ENCODE measurements at places on chromosomes 1 and 21. TPM values are rescaled to one million over a fixed set of nuclear protein-coding genes. Genes with fewer than 3 reads are reported as not detected.

DNA sequence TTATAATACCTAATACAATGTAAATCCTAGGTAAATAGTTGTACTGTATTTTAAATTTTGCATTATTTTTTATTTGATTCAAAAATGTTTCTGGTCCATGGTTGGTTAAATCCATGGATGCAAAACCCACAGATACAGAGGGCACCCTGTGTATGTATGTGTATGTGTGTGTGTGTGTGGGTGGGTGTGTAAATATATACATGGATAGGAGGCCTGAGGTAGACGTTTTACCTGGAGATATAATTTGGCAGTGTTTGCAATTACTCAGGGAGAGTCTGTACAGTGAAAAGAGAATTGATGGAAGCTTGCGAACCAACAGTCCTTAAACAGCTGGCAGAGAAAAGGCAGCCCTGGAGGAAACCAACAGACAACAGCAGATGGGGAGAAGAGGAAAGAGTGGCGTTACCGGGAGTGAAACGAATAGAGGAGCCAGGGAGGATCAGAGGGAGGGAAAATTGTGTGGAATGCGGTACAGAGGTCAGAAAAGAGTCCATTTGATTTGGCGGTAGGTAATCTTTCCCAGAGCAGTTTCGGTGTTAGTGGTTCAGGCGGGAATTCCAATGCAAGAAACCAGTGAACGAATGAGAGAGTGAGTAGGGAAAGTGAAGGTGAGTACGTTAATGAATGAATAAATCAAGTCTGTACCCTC is 47.9 kb upstream of the NBL1 start:
- peaks cover 13% of the 10 kb centered on the region for H3K4me1 ChIP-seq
- H3K27ac ChIP-seq, result peak overlapping the region; percentile 97
- no peak for DNase-seq
- H3K27me3 ChIP-seq, result no peaks in the 10 kb centered on the region
- H3K4me3 ChIP-seq, result peak overlapping the region; percentile 98
- peaks cover 5% of the 10 kb centered on the region for H3K36me3 ChIP-seq

DNA sequence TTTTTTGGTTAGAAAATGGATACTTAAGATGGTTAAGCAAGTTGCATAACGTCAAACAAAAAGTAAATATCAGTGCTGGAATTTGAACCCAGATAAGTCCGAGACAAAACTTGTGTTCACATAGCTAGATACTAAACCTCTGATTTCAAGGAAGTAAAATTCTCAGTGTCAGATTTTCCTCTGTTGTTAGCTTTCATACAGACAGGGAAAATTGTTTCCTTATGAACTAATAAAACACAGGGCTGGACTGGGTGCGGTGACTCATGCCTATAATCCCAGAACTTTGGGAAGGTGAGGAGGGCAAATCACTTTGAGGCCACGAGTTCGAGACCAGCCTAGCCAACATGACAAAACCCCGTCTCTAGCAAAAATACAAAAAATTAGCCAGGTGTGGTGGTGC is 51.3 kb downstream of the PCNX2 start:
- DNase-seq, result no peak
- no peaks in the 10 kb centered on the region for H3K4me1 ChIP-seq
- H3K4me3 ChIP-seq, result no peak overlapping the region
- no peaks in the 10 kb centered on the region for H3K27me3 ChIP-seq
- H3K36me3 ChIP-seq, result no peaks in the 10 kb centered on the region

Gene KRTAP19-1
- polyA plus RNA-seq, result 0.44 TPM

DNA sequence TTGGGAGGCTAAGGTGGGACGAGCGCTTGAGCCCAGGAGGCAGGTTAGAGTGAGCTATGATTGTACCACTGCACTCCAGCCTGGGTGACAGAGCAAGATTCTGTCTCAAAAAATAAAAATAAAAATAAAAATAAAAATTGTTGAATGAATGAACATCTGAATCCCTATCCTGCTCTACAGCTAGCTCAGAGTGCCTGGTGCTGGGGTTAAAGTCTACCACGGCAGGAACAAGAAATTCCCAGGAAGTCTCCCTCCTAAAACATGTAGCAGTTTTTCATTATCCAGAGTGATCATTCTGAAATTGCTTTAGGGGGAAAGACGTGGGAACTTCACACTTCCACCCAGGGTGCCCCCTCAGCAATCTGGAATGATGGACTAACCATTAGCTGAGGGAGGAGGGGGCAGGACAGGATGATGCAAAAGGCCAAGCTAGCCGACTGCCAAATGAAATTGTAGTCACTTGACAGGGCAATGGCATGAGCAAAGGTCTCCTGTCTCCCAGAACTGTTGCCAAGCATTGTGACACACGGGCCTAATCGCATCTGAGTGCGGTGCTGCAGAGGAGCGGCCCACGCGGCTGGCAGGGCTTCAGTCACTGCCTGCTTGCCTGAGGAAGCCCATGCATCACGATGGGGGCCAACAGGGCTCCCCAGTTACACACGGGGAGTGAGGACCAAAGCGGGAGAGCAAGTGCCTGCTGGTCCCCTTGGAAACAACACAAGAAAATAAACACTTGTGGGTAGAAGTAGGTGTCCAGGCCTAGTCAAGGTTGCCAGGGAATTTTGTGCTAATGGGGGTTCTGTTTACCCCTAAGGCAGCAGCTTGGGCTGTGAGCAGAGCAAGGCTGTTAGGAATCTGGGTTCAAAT is 85.7 kb downstream of the NENF start:
- no peak overlapping the region for H3K4me3 ChIP-seq
- no peaks in the 10 kb centered on the region for H3K4me1 ChIP-seq
- H3K36me3 ChIP-seq, result no peaks in the 10 kb centered on the region
- no peak overlapping the region for H3K27ac ChIP-seq
- H3K27me3 ChIP-seq, result peaks cover 20% of the 10 kb centered on the region
- DNase-seq, result no peak

DNA sequence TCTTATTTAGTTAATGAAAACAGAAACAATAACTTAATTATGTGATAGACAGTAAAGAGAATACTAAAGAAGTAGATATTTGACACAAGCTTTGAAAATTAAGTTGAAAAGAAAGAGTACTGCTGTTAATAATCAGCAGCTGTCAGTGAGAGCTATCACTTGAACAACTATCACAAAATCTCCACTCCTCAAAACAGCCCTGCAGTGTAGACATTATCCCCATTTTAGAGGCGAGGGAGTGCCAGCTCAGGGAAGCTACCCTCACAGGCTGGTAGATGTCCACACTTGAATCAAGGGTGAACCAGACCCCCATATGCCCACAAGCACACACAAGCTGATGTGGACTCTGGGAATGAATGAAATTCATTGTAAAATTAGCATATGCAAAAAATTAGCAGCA is 248.8 kb downstream of the RHOU start:
- DNase-seq, result no peak
- H3K4me1 ChIP-seq, result no peaks in the 10 kb centered on the region
- H3K27ac ChIP-seq, result no peak overlapping the region
- no peak overlapping the region for H3K4me3 ChIP-seq

DNA sequence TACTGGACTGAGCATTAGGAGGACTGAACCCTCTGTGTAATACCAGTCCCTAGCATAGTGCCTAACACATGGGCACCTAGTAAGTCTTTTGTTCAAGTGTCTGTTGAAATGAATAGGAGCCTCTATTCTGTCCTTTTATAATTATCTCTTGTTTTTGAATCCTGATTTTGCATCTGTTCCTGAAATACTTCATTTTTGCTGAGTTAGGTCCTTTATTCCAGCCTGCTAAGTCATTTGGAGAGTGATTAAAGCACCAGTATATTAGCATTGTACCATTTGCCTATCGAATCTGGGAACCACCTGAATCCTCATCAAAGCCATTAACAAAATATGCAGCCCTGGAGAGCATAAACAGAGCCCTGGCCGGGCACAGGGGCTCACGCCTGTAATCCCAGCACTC is 32.3 kb downstream of the YARS1 start:
- DNase-seq, result no peak
- H3K36me3 ChIP-seq, result peaks cover 40% of the 10 kb centered on the region
- H3K27me3 ChIP-seq, result no peaks in the 10 kb centered on the region
- no peak overlapping the region for H3K27ac ChIP-seq

GRCh38 chr1:201603613-201604232 is 64.8 kb downstream of the NAV1 start:
- H3K36me3 ChIP-seq, result no peaks in the 10 kb centered on the region
- H3K4me1 ChIP-seq, result no peaks in the 10 kb centered on the region
- no peak overlapping the region for H3K4me3 ChIP-seq
- no peak overlapping the region for H3K27ac ChIP-seq
- no peak for DNase-seq
- H3K27me3 ChIP-seq, result peaks cover 11% of the 10 kb centered on the region

Gene HMGN2
- polyA plus RNA-seq, result 222 TPM

DNA sequence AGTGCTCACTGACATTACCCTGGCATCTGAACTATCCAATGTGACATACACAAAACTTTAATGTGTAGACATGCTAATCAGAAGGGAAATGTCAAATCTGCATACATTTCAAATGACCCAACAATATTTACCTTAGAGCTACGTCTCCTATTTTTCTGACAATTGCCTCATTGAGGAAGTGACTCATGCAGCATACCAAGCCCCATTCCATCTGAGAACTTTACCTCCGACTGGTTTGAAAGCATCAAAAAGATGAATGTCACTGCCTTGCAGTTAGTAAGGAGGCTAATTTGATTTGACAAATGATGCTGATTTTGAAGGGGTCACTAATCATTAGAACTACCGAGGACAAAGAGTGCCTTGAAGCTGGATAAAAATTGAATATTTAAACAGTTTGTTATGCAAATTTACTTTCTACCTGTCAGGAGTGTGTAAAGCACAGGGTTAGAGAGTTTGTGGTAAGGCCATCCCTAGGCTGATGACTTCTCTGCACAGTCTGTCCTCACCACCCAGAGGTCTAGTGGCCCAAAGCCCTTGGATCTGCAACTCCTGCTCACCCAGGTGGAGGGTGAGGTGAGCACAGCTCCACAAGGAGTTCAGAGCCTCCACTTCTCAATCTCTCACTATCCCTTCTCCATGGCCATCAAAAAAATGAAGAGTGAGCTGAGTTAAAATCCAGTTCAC is 500.3 kb upstream of the C1orf87 start:
- peak; percentile 21 for DNase-seq
- H3K27ac ChIP-seq, result peak overlapping the region; percentile 75
- H3K4me1 ChIP-seq, result peaks cover 34% of the 10 kb centered on the region
- no peaks in the 10 kb centered on the region for H3K27me3 ChIP-seq
- H3K36me3 ChIP-seq, result no peaks in the 10 kb centered on the region
- no peak overlapping the region for H3K4me3 ChIP-seq

DNA sequence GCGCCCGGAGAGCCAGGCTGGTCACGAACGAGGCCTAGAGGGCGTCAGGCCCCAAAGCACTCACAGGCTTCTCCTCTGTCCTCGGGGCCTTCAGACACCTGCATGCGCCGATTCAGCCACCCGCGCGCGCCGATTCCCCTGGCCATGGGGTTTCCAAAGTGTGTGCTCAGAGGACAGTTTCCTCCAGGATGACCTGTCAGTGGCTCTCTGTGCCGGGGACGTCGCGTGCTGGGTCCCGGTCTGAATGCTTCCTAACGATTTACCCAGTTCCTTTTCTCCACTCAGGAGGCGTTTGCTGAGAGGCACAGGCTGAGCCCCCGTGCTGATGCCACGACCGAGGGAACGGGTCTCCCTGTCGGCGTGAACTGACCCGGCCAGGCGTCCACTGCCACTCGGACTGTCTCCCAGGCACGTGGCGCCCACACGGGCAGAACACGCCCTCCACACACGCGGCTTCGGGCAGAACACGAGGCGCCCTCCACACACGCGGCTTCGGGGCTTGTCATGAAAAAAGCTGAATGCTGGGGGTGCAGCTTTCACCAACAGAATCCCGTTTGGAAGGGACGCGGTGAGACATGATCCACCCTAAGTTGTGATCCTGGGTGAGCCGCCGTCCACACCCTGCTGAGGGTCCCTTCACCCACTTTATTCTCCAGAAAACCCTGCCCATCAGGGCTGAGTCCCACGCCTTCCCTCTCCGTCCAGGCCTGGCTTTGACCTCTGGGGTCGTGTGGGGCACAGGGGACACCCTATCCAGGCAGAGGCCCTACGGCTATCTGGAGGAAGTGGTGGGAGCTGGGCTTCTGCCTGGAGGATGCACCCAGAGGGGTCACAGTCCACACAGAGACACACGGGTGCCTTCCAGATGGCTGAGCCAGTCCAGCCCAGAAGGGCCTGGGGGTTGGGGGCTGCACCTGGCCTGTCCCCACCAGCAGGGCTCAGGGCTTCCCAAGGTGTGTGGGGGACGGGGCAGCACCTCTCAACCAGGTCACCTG is 56.1 kb downstream of the COL6A1 start:
- no peak for DNase-seq
- H3K27me3 ChIP-seq, result no peaks in the 10 kb centered on the region
- H3K4me1 ChIP-seq, result no peaks in the 10 kb centered on the region
- H3K27ac ChIP-seq, result no peak overlapping the region
- no peaks in the 10 kb centered on the region for H3K36me3 ChIP-seq
- no peak overlapping the region for H3K4me3 ChIP-seq

- H3K27me3 ChIP-seq, result no peaks in the 10 kb centered on the region
- H3K4me1 ChIP-seq, result peaks cover 51% of the 10 kb centered on the region
- no peak for DNase-seq
Measured at GRCh38 chr21:38806153-38806941, 618 bp downstream of the ETS2 start.

GRCh38 chr1:19010503-19010902 is 54.0 kb upstream of the IFFO2 start:
- no peaks in the 10 kb centered on the region for H3K36me3 ChIP-seq
- no peak for DNase-seq
- H3K27me3 ChIP-seq, result no peaks in the 10 kb centered on the region
- peaks cover 34% of the 10 kb centered on the region for H3K4me1 ChIP-seq
- no peak overlapping the region for H3K4me3 ChIP-seq
- H3K27ac ChIP-seq, result peak overlapping the region; percentile 84

DNA sequence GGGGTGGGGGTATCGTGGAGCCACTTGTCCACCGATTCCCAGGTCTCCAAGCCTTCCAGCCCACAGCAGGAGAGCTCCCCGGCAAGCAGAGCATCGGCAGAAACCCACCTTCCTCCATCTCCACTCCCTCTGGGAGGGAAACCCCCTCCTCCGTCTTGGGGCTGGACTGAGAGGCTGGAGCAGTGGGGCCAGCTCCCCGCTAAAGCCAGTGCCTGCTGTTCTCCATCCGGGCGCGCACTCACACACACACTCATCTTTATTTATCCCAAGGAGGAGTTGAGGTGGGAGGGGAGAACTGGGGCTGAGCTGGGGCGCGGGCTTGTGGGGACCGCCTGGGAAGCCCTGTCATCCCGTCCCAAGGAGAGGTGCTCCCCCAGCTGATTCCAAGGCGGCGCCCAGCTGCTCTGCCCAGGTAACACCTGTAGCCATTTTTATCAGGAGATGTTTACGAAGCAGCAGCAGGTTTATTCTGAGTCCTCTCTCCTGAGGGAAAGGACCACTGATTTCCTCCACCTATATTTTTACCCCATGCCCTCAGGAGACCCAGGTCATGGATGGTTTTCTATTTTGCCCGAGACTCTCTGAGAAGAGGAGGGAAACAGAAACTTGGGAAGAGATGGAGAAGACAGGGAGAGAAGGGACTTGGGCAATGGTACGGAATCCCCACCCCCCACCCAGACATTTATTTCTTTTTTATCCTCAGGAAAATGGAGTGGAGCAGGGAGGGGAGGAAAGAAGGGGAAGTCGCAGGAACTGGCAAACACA is 2.1 kb downstream of the KCNN3 start:
- H3K36me3 ChIP-seq, result no peaks in the 10 kb centered on the region
- no peak overlapping the region for H3K27ac ChIP-seq
- DNase-seq, result no peak
- peaks cover 26% of the 10 kb centered on the region for H3K27me3 ChIP-seq
- H3K4me3 ChIP-seq, result no peak overlapping the region

Measured in keratinocyte (primary cell).